Activated naive CD4-positive, alpha-beta T cell (primary cell): ENCODE measurements at places on chromosomes 16 and 17.
A peak's percentile ranks its signal among the peaks of the same experiment; 100 is the strongest.

DNA sequence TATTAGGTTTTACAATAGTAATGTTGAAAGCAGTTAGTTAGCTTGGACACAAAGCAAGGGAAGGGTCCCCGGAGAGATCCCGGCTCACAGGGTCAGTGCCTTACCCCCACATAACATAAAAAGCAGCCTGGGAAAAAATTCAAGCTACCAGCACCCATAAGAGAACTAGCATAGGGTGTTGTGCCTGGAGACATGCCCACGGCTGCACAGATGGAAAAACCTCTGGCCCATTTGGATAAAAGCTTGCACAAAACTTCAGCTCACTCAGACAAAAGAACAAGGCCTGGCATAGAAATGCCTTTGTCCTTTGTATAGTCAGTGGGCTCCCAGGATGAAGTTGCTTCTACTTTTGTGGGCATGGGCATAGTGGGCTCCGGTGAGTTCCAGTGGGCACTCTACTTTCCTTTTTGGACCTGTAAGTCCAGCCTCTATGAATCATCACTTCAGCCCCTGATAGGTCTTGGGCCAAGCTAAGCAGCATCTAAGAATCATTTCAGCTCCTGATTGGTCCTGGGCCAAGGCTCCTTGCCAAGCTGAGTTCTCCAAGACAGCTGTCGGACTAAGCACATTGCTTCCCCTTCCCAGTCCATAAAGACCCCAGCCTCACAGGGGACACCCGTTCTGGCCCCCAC lies 1.3 kb upstream of the RDM1 start:
- DNase-seq, result no peak

DNA sequence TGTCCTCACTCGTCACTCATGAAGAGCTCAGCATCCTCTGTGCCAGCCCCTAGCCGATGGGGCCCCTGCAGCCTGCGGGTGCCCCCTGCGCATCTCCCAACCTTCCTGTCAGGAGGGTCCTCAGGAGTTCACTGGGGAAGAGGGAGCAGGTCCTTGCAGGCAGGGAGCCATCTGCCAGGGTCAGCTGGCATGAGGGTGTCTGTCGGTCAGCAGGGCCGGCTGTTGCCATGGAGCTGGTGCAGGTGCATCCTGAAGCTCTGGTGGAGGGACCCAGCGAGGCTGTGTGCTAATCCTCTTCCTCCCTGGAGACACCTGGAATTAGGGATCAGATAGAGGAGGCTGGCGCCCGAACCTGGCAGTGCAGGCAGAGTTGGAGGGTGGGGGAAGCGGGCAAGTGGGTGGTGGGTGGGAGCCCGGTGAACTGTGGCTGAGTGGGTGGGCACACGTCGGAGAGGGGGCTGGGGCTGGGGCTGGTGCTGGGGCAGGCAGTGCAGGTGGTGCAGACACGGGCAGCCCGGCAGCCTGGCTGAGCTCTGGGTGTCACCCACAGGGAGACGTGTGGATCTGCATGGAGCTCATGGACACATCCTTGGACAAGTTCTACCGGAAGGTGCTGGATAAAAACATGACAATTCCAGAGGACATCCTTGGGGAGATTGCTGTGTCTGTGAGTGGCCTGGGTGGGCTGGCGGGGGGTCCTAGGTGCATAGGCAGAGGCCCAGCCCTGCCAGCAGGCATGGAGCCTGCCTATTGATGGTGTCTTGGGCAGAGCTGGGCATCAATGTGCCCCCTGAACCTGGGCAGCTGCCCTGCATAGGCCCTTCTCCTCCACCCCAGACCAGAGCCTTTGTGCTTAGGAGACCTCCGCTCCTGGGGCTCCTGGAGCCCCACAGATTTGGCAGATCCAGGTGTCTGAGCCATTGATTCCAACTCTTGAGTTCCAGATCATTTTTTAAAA lies 17.4 kb downstream of the MAP2K3 start:
- no peak for DNase-seq

DNA sequence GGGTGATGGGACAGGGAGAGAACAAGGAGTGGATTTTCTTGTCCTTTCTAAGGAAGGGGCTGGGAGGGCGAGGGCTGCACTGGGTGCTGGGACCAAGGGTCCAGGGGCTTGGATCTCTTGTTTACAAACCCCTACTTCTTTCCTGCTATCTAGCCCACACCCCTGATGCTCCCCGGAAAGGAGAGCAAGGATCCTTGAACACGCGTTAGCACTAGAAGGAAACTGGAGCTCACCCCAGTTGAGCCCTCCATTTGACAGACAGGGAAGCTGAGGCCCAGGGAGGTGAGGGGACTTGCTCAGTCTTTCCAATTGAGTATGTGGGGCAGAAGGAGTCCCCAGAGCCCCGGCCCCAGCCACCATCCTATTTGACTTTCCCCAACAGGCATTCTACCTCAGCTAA lies 4.6 kb upstream of the ITGAE start:
- no peak for DNase-seq

DNA sequence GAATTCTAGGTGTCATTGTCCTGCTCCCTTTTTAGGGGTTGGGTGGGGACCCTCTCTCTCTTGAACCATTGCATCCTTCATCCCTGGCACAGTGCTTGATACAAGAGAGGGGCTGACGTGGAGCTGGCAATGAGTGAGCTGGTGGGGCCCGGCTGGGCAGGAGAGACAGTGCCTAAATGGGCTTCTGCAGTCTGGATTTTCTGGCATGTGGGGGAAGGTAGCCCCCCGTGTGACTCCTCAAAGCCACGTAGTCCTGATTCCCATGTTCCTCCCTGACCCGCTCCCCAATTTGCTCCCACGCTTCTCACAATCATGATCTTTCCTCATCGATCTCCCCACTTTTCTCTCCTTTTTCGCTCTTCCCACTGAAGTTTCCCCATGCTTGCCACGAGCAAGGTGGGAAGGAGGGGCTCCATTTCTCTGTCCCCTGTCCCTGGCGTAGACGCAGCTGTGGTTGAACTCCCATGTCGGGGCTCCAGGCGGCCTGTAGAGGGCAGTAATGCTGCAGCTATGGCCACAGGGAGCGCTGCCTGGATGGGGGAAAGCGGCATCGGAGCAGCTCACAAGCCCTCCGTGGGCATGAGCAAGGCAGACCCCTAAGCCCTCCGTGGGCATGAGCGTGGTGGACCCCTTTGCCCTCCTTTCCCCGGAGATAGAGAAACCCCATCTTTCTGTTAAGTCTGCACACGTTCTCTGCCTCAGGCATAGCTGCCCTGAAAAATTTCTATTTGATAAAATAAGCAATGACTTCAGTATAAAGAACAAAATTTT lies 47.5 kb downstream of the HAPSTR1 start:
- DNase-seq, result peak; percentile 25

DNA sequence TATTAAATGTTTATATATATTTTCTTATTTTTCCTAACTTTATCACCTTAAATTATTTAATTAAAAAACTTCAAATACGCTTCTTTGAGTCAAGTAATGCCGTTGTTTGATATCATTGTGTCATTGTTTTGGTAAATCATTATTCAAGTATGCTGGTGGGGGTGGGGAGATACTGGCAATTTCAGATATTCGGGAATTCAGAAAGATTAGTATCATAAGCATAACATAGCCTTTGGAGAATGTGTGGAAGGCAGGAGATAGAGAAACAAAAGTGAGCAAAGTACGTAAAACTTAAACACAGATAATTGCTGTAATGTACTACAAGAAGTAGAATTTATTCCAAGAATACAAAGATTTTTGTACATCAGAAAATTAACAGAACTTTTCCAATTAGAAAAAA lies 49.8 kb downstream of the TANC2 start:
- DNase-seq, result no peak

- DNase-seq, result no peak
These were observed 149.9 kb downstream of the CLEC16A start for GRCh38 chr16:11094075-11094856.

DNA sequence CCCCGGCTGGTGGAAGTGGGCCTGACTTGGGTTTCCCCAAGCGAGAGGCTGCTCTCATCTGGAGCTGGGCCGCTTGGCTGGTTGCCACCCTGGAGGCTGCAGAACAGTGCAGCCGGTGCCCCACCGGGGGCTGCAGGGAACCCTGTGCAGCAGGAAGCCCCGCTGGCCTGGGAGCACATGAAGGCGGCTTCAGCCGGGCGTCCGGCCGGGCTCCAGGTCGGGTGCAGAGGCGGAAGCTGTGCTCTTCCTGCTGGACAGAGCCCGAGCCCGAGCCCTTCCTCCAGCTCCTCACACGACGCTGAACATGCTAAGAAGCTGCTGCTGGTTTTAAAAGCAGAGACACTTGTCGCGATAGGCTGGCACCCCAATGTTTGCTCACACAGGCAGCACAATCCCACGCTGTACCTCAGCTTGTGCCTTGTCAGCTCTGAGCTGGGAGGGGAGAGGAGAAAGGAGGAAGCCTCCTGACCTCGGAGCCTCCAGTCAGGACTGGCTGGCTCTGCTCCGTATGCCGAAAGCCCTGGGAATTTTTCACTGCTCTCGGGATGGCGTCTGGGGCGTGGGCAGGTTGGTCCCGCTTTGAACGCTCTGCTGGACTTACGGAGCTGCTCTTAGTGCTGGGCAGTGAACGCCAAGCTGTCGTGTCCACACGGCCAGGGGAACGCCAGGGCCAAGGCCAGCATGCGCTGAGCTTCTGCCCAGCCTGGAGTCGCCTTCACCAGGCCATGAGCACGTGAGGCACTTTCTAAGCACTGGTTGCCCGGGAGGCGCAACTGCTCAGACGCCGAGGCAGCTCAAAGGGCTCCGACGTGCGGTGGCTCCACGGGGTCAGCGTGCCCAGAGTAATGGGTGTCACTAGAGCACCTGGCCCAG lies 8.8 kb downstream of the CDK5R1 start:
- DNase-seq, result peak; percentile 26

GRCh38 chr16:49503256-49504022 lies 129.8 kb downstream of the C16orf78 start:
- no peak for DNase-seq

DNA sequence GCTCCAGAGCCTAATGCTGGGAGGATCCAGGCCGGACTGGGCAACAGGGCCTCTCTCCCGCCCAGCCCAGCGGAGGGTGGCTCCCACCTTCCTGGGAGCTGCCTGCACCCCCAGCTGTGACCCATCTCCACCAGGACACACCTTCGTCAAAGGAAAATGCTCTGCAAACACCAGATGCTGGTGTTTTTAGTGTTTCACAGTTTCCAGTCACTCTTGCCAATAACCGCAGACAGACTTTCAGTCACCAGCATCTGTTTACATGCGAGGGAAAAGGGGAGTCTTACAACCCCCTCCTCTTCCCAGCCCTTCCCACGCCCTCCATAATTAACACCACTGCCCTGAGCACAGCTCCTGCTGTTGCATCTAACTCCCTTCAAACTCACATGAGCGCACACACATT lies 25.3 kb downstream of the KLHDC4 start:
- DNase-seq, result no peak

- DNase-seq, result no peak
These were observed 15.0 kb downstream of the C16orf46 start for GRCh38 chr16:81061871-81062608.

- DNase-seq, result no peak
These were observed 18.7 kb upstream of the ADGRG1 start for GRCh38 chr16:57609541-57610401.

GRCh38 chr17:34499576-34499975 lies 79.8 kb upstream of the TMEM132E start:
- no peak for DNase-seq

GRCh38 chr17:11535231-11535630 lies 63.0 kb upstream of the DNAH9 start:
- no peak for DNase-seq

- no peak for DNase-seq
These were observed 4.5 kb upstream of the CCDC57 start for GRCh38 chr17:82217120-82217529.

GRCh38 chr16:58393138-58393504 lies 850 bp downstream of the GINS3 start:
- no peak for DNase-seq

GRCh38 chr16:80569440-80570105 lies 28.8 kb downstream of the DYNLRB2 start:
- DNase-seq, result no peak

- no peak for DNase-seq
These were observed 18.8 kb upstream of the MMD start for GRCh38 chr17:55440391-55440790.

- no peak for DNase-seq
These were observed 10.6 kb downstream of the CCDC102A start for GRCh38 chr16:57525761-57526160.

DNA sequence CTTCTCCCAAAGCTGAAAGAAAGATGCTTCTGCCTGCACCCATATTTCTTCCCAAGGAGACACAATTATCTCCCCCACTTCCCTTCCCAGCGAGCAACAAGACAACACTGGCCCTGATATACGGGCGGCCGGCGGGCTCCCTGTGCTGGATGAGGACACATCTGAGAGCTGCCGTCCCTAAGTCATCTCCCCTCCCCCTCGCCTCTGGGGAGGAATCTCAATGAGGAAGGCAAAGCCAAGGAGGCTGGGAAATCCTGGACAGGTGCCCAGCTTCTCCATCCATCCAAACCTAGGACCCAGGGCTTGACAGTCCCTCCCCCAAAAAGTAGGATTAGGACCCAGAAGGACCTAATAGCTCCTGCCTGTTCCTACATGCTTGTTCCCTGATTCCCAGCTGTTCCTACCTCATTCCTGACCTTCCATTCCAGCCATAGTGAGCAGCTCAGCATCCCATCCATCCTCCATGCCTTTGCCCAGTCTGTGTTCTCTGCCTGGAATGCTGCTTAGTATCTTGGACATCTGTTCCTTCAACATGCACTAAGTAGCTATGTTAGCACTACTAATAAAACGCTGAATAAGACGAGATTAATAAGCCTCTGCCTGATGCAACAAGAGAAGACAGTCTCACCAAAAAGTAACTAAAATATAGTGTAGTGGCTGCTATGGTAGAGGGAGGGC lies 167.9 kb downstream of the CCT6B start:
- DNase-seq, result no peak

DNA sequence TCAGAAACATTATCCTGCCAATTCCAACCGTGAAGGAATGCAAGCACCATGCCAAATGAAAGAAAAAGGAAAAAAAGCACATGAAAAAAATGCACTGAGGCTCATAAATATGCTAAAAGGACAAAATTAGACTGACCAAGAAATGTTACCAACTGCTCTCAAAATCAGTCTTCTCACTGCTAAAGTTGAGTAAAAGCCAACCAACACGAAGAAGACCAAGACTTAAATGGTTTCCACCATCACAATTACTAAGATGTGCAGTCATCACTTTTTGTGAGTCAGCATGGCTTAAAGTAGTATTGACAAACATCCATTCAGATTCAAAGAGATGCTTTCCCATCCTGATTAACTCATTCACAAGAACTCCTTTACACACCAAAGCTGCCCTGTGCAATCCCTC lies 16.4 kb downstream of the CDYL2 start:
- no peak for DNase-seq

DNA sequence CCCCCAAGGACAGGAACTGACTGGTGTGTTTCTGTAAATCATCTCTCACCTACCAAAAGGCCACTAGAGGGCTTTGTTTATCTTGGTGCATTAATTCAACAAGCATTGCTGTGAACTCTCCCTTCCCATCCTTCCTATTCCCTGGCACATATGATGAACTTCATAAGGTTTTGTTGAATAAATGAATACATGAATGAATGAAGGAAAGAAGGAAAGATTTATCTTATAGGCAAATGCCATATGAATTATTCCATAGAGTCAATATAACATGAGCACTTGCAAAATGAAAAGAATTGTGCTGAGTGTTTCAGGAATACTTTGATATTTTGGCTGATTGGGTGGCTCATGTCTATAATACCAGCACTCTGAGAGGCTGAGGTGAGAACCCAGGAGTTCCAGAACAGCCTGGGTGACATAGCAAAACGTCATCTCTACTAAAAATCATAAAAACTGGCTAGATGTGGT lies 4.3 kb downstream of the SPDYE4 start:
- DNase-seq, result no peak

- no peak for DNase-seq
These were observed 26.4 kb downstream of the ORC6 start for GRCh38 chr16:46715769-46716305.
